ENCODE measurements at places on chromosomes 2 and 18. TPM values are rescaled to one million over a fixed set of nuclear protein-coding genes. Genes with fewer than 3 reads are reported as not detected.

GRCh38 chr2:126736133-126736874 lies 80.3 kb downstream of the GYPC start:
- H3K4me3 ChIP-seq = no peak overlapping the region
- H3K36me3 ChIP-seq = no peaks in the 10 kb centered on the region
- H3K27ac ChIP-seq = no peak overlapping the region
- no peaks in the 10 kb centered on the region for H3K4me1 ChIP-seq
- DNase-seq = no peak

DNA sequence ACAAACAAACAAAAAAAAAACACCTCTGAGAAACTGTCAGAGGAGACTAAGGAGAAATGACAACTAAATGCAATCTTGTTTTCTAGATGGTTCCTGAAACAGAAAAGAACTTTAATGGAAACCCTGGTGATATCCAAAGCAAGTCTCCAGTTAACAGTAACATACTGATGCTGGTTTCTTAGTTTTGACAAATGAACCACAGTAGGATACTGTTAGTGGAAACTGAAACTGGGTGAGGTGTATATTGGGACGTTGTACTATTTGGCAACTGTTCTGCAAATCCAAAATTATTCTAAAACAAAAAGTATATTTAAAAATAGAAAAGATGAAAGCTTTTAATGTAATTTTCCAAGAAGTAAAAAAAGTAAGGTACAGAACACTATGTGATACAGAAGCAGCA lies 11.4 kb downstream of the SESTD1 start:
- no peak for DNase-seq
- no peak overlapping the region for H3K27ac ChIP-seq
- no peaks in the 10 kb centered on the region for H3K36me3 ChIP-seq
- H3K4me3 ChIP-seq = no peak overlapping the region
- H3K4me1 ChIP-seq = no peaks in the 10 kb centered on the region

GRCh38 chr18:74303936-74304335 lies 11.7 kb upstream of the C18orf63 start:
- no peaks in the 10 kb centered on the region for H3K4me1 ChIP-seq
- H3K36me3 ChIP-seq = no peaks in the 10 kb centered on the region
- DNase-seq = no peak
- no peak overlapping the region for H3K4me3 ChIP-seq
- peaks cover 4% of the 10 kb centered on the region for H3K27me3 ChIP-seq

GRCh38 chr2:201661366-201661765 lies 18.1 kb upstream of the TMEM237 start:
- H3K4me3 ChIP-seq = no peak overlapping the region
- no peaks in the 10 kb centered on the region for H3K36me3 ChIP-seq

BCL11A gene
- 67.1 TPM for total RNA-seq

DNA sequence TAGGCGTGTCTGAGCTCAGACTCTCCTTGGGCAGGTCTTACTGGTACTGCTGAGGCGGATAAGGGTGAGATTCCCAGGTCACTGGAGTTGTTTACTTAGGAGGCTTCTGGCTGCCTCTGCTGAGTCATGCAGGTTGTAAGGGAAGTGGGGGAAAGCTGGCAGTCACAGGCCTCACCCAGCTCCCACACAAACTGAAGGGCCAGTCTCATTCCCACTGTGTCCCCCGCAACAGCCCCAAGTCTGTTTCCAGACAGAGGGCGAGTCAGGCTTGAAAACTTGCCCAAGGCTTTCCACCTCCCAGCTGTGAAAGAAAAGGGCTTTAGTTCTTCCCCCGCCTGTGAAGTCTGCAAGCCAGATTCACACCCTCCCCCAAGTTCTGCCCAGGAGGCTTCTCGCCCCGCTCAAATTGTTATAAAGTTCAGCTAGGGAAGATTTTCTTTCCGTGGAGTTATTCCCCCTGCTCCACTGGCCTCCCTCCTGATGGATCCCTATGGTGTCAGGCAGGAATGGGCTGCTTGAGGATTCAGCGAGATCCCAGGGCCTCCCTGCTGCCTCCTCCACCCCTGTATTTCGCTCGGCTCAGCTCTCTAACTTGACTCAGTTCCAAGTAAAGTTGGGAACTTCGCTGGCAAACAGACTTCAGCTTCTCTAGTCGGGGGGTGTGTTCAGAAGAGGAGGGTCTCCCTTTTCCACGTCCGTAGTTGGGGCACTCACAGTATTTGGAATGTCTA lies 248.6 kb downstream of the NR4A2 start:
- no peak overlapping the region for H3K4me3 ChIP-seq
- no peaks in the 10 kb centered on the region for H3K27me3 ChIP-seq
- H3K36me3 ChIP-seq = no peaks in the 10 kb centered on the region
- H3K27ac ChIP-seq = peak overlapping the region; percentile 53
- H3K4me1 ChIP-seq = peaks cover 8% of the 10 kb centered on the region
- no peak for DNase-seq

DNA sequence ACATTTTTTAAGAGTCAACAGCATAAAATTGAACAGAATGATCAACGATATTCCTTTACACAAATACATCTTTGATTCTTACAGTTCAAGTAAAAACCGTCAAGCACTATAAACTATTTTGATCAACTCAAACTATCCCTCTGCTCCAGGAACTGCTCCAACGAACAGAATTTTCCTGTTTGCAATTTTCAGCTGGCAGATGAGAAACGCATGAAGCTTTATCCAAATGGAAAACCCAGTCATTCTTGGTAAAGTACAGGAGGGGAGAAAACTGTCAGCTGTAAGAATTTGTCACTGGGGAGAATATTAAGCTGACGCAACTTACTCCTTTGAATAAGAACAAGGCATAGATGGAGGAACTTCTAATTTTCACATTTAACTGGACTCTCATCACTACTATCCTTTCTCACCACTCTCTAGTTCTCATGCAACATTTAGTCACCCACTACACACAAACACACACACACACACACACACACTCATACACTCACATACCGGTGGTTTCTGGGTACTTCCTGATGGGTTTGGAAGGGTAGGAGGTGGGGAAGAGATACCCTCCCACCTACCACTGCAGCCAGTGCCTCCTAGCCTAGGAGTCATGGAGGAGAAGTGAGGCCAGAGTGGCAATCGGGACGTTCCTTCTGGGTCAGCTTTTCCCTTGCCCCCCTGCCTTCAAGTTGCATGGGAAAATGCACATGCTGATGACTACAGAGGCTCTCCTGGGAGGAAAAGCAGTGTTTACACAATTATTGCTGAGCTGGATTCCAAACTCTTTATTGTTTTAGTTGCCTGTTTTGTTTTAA lies 54.0 kb upstream of the SPATS2L start:
- H3K4me3 ChIP-seq = no peak overlapping the region
- H3K36me3 ChIP-seq = no peaks in the 10 kb centered on the region
- peaks cover 16% of the 10 kb centered on the region for H3K4me1 ChIP-seq
- no peak overlapping the region for H3K27ac ChIP-seq
- peak; percentile 62 for DNase-seq

GRCh38 chr2:150532879-150533278 lies 45.4 kb upstream of the RND3 start:
- no peak overlapping the region for H3K27ac ChIP-seq
- H3K27me3 ChIP-seq = no peaks in the 10 kb centered on the region
- H3K4me1 ChIP-seq = peaks cover 29% of the 10 kb centered on the region

DSG2 gene
- 35.4 TPM for total RNA-seq

DNA sequence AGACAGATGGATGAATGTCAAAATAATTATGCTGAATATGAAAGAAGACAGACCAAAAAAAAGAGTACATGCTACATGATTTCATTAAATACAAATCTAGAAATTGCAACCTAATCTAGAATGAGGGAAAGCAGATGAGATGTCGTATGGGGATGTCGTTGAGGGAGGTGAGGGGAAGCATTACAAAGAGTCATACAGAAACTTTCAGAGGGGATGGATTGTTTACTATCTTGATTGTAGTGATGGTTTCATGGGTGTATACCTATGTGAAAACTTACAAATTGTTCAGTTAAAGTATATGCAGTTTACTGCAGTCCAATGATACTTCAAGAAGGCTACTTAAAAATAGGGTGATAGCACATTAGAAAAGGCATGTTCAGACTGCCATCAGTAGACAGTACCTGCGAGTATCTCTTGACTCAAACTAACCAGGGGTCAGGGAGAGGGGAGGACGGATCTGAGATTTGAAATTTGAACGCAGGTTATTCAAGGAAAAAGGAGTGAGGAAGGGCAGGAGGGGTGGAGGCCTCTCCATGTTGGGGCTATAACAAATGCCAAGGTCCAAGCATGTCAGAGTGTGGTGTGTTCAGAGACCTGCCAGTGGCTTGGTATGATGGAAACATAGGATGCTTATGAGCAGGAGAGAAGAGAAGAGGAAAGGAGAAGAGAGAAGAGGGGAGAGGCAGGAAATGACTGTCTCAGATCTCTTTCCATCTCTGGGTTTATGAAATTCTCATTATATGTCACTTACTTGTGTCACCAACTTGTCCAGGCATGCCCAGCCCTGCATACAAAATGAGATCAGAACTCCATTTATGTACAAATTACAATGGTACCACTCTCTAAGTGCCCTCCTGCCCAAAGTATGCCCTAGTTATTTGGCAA lies 257.3 kb upstream of the CXCR4 start:
- no peak overlapping the region for H3K4me3 ChIP-seq
- no peaks in the 10 kb centered on the region for H3K36me3 ChIP-seq
- DNase-seq = no peak
- no peak overlapping the region for H3K27ac ChIP-seq
- no peaks in the 10 kb centered on the region for H3K4me1 ChIP-seq
- no peaks in the 10 kb centered on the region for H3K27me3 ChIP-seq

DCDC2C gene
- total RNA-seq = not detected

TUBA4B gene
- total RNA-seq = not detected

GRCh38 chr18:53864770-53865169 lies 359.7 kb downstream of the MBD2 start:
- no peaks in the 10 kb centered on the region for H3K4me1 ChIP-seq
- DNase-seq = no peak
- H3K27ac ChIP-seq = no peak overlapping the region
- H3K27me3 ChIP-seq = no peaks in the 10 kb centered on the region
- H3K4me3 ChIP-seq = no peak overlapping the region

DNA sequence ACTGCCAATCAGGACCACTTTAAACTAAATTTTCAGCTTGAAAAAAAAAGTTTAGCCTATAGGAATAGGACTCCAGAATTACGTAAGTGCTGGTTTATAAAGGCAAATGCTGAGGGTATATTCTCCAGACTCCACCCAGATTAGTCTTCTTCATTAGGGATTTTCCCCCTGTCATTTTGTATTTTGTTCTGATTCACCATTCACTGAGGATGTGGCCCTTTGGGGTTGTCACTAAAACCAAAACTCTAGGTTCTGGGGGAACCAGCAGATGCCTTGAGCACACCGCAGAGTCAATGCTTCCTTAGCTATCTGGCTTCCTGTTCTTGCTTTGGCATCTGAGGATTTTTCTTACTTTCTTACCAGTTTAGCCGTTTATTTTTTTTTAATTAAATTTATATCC lies 10.5 kb downstream of the SCYGR4 start:
- H3K36me3 ChIP-seq = no peaks in the 10 kb centered on the region
- no peak for DNase-seq
- H3K27me3 ChIP-seq = peaks cover 4% of the 10 kb centered on the region
- no peak overlapping the region for H3K27ac ChIP-seq

DNA sequence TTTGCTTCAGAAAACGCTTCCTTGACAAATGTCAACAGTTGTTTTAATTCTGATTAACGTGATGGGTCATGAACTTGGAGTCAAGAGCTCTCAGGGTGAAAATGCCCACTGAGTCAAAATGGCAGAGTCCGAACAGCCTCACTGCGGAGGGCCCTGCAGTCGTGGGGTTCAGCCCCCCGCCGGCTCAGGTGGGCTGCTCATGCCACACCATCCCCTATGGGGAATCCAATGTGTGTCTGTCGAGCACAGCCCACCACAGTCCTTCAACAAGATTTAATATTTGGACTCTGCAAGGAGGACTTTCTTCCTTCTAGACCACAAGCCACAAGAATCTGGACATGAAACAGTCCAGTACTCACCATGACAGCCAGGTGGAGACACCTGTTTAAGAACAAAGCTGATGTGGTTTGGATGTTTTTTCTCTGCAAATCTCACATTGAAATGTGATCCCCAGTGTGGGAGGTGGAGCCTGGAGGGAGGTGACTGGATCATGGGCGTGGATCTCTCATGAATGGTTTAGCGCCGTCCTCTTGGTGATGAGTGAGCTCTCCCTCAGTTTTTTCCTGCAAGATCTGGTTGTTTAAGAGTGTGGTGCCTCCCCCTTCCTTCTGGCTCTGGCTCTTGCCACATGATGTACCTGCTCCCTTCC lies 201.0 kb downstream of the NDUFA10 start:
- peaks cover 5% of the 10 kb centered on the region for H3K4me1 ChIP-seq
- no peak overlapping the region for H3K27ac ChIP-seq
- H3K27me3 ChIP-seq = peaks cover 12% of the 10 kb centered on the region
- no peaks in the 10 kb centered on the region for H3K36me3 ChIP-seq

GRCh38 chr2:43262951-43263350 lies 36.5 kb upstream of the ZFP36L2 start:
- no peak overlapping the region for H3K4me3 ChIP-seq
- peaks cover 25% of the 10 kb centered on the region for H3K4me1 ChIP-seq
- no peak overlapping the region for H3K27ac ChIP-seq
- no peaks in the 10 kb centered on the region for H3K27me3 ChIP-seq
- H3K36me3 ChIP-seq = peaks cover 3% of the 10 kb centered on the region

EGR4 gene
- not detected for total RNA-seq

- H3K27ac ChIP-seq = peak overlapping the region; percentile 37
- peak overlapping the region; percentile 45 for H3K4me3 ChIP-seq
- peaks cover 23% of the 10 kb centered on the region for H3K4me1 ChIP-seq
- H3K27me3 ChIP-seq = no peaks in the 10 kb centered on the region
- no peaks in the 10 kb centered on the region for H3K36me3 ChIP-seq
These were observed 8.4 kb upstream of the TMEM185B start for GRCh38 chr2:120231564-120231973.

- no peak overlapping the region for H3K4me3 ChIP-seq
- H3K4me1 ChIP-seq = peaks cover 46% of the 10 kb centered on the region
- H3K27me3 ChIP-seq = no peaks in the 10 kb centered on the region
- DNase-seq = no peak
These were observed 66.4 kb downstream of the EHD3 start for GRCh38 chr2:31300309-31300708.

DNA sequence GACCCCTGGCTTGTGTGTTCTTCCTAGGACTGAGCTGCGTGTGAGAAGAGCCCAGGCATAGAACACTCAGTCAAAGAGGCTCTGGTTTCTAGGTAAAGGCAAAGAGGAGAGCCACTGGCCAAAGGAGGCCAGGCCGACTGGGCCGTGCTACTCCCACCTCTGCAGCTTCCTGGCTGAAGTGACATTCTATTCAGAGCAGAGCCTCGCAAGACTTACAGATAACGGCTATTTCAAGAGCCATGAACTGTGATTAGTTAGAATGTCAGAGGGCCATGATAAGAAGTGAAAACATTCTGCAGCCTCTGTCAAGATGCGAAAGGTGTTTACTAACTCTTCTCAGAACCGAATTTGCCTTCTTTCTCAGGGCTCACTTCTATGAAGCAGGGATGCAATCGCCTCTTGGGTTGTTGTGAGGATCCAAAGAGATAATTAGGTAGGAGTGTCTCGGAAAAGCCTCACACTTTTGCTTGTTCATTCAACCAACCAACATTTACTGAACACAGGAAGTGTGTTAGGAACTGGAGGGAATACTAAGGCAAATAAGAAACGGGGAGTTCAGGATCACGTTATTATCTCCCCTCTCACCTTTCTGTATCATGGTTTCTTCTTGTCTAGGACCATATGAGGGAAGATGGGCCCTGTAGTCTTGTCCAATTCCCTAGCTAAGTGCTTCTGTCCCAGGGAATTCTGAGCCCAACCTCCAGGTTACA lies 3.4 kb upstream of the DNAJC5G start:
- DNase-seq = no peak
- no peak overlapping the region for H3K4me3 ChIP-seq
- H3K27ac ChIP-seq = no peak overlapping the region
- H3K27me3 ChIP-seq = peaks cover 28% of the 10 kb centered on the region
- H3K4me1 ChIP-seq = no peaks in the 10 kb centered on the region

- H3K4me3 ChIP-seq = peak overlapping the region; percentile 89
- H3K36me3 ChIP-seq = no peaks in the 10 kb centered on the region
These were observed 1.2 kb downstream of the ASAP2 start for GRCh38 chr2:9207641-9208311.

Measured in suprapubic skin (tissue), 4 donors.